ENCODE measurements at places on chromosomes 1 and 21. TPM values are rescaled to one million over a fixed set of nuclear protein-coding genes. Genes with fewer than 3 reads are reported as not detected.

The RAVER2 gene
- total RNA-seq, result 17.2 TPM

The TMEM269 gene
- 0.35 TPM for total RNA-seq

GRCh38 chr1:111516005-111516535 lies 12.6 kb upstream of the ADORA3 start:
- no peaks in the 10 kb centered on the region for H3K27me3 ChIP-seq
- peak overlapping the region; percentile 66 for H3K4me3 ChIP-seq
- H3K27ac ChIP-seq, result peak overlapping the region; percentile 67
- peaks cover 30% of the 10 kb centered on the region for H3K4me1 ChIP-seq
- no peak for DNase-seq

DNA sequence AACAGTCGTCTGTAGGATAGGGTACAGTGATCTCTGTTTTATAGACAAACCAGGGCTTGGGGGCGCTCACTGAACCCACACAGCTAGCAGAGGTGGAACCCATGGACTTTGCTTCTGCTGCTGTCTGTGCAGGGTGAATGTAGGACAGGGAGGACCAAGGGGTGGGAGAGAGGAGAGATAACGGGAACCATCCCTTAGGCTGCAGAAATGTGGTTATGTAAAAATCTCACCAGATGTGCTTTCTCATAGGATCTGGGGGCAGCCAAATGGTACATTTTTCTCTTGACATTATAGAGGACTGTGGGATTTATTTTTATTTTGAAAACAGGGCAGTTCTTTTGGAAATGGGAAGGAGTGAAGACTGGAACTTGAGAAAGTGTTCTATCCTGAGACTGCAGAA lies 8.7 kb downstream of the NFASC start:
- no peak for DNase-seq
- no peaks in the 10 kb centered on the region for H3K36me3 ChIP-seq

GRCh38 chr1:61612602-61613001 lies 112.3 kb downstream of the TM2D1 start:
- no peaks in the 10 kb centered on the region for H3K36me3 ChIP-seq
- H3K27ac ChIP-seq, result no peak overlapping the region

- H3K4me3 ChIP-seq, result no peak overlapping the region
- no peak for DNase-seq
- H3K27me3 ChIP-seq, result no peaks in the 10 kb centered on the region
- peaks cover 12% of the 10 kb centered on the region for H3K36me3 ChIP-seq
Measured at GRCh38 chr1:225825607-225826007, 15.7 kb downstream of the EPHX1 start.
